ENCODE measurements at places on chromosomes 12 and 14. TPM values are rescaled to one million over a fixed set of nuclear protein-coding genes. Genes with fewer than 3 reads are reported as not detected.

KTN1 gene
- total RNA-seq = 200 TPM

SIX1 gene
- total RNA-seq = 11.2 TPM

CLEC7A gene
- under 0.01 TPM for total RNA-seq

PLA2G1B gene
- total RNA-seq = not detected

IFNG-AS1 gene
- not detected for total RNA-seq

PPP1R36 gene
- 0.34 TPM for total RNA-seq

GZMH gene
- total RNA-seq = not detected

OAS3 gene
- 16.0 TPM for total RNA-seq

EPYC gene
- total RNA-seq = not detected

ARHGDIB gene
- total RNA-seq = 4.8 TPM

MAP3K9 gene
- 12.6 TPM for total RNA-seq

MANSC1 gene
- 1.2 TPM for total RNA-seq

AMIGO2 gene
- total RNA-seq = 95.7 TPM

TBK1 gene
- total RNA-seq = 22.9 TPM

GARIN6 gene
- total RNA-seq = not detected

LRP1-AS gene
- not detected for total RNA-seq

TMEM63C gene
- total RNA-seq = 1.4 TPM

PYGL gene
- total RNA-seq = 139 TPM

KRT75 gene
- 0.78 TPM for total RNA-seq

KRT82 gene
- total RNA-seq = not detected

KRT72 gene
- total RNA-seq = not detected

SERPINA1 gene
- 9.6 TPM for total RNA-seq

FAIM2 gene
- not detected for total RNA-seq

LARP4 gene
- total RNA-seq = 52.3 TPM

ATP5F1B gene
- 568 TPM for total RNA-seq
